ENCODE measurements at places on chromosomes 3 and 15.

DNA sequence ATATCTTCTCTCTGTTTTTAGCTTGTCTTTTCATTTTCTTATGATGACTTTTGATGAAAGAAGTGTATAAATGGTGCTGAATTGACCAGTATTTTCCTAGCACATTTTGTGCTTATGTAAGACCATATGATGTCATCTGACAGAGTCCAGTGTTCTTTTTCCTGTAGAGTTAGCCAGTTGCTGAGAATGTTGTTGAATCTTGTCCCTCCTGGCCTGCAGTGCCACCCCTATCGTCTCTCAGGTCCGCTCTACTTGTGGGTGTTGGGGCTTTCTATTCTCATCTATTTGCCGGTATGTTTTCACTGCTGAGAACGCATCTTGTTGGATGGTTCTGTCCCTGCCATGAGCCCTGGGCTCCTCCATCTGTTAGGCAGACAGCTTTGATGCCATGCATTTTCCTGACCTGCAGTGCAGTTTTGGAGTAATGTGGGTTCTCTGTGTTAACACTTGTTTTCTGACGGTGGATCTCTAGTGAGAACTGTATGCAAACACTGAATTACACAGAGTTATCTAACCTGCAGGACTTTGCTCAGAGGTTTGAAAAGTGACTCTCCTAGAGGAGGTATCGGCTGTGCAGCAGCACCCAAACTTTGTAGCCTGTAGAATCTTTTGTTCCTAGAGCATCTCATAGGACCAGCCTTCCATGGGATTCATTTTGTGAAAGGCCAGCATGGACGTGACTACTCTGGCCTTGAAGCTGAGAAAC is 44.6 kb downstream of the SLC6A20 start:
- no peak for DNase-seq

DNA sequence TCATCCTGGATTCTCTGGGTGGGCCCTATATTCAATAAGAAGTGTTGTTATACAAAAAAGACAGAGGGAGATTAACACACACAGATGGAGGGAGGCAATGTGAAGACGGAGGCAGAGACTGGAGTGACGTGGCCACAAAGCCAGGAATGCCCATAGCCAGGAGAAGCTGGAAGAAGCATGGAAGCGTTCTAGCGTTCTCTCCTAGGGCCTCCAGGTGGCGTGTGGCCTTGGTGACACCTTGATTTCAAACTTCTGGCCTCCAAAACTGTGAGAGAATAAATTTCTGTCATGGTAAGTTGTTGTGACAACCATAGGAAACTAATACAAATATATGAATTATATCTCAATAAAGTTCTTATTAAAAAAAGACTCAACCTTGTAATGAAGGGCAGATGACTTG is 21.3 kb downstream of the THBS1 start:
- DNase-seq, result no peak

GRCh38 chr3:73481888-73482287 is 142.9 kb downstream of the PDZRN3 start:
- DNase-seq, result no peak

DNA sequence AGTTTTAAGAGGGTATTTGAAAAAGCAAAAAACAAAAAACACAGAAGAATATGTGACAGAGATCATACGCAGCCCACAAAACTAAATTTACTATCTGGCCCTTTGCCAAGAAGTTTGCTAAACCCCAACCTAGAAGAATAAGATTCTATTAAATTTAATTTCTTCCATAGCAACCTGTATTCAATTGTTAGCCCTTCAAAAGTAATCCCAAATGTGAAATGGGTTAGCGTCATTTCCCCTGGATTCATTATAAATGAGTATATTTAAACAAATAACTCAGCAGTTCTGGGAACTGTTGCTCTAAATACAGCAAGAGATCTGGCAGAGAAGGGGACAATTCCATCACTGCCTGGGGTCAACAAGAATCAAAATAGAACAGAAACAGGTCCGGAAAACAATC is 56.8 kb downstream of the CERS3 start:
- no peak for DNase-seq

DNA sequence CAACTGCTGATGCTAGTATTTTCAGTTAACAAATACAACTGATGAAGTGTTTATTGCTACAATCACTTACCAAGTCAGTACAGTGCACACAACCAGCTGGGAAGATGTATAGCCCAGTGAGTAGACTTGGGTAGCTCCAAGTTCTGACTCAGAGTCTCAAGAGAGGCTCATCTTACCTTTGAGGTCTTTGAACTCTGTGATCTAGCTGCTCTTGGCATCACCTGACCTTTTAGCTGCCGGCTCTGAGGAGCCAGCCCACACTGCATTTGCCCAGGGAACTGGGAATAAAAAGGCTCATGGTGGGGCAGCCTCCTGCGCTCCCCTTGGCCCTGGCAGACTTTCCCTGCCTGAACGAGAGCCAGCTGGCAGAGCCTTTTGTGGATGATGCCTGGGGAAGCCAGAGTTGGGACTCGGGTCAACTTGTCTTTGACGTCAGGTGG is 82.6 kb downstream of the CEMIP start:
- no peak for DNase-seq

DNA sequence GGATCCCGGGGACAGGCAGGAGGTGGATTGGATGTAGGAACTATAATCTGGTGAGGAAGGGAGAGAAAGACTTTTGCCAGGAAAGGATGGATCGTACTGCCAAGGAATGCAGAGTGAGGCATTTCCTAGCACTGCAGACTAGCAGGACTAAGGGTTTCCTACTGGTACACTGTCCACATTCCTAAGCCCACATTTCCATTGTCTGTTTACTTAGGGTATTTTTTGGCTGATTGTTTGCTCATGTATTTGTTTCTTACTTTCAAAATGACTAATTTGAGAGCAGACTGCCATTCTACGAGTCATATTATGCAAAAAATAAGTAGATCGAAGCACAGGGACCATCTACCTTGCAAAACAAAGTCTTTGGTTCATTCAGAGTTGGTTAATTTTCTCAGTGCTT is 1029.5 kb upstream of the NR2F2 start:
- DNase-seq, result no peak

DNA sequence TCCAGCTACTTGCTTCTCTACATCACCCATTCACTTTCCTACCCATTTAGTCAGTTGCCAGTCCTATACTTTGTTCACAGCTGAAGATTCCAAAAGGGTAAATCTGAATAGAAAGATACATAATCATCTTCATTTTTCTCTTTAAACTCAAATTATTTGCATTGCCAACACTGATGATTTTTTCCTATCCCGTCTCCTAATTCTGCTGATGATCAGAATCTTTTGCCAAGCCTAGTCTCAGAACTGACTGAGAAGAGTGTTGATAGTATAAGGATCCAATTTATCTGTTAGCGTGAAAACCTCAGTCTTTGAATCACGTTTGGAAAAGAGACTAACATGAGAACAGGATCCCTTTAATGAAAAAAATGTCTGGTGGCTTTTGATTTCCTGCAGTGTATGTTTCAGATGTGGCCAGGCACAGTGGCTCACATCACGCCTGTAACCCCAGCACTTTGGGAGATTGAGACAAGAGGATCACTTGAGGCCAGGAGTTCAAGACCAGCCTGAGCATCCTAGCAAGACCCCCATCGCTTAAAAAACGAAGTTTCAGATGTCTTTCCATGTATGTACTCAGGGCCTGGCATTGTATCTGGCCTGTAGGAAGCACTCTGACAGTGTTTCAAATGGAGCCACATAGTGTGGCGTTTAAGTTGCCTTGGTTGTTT is 169.4 kb downstream of the KLHL25 start:
- no peak for DNase-seq

DNA sequence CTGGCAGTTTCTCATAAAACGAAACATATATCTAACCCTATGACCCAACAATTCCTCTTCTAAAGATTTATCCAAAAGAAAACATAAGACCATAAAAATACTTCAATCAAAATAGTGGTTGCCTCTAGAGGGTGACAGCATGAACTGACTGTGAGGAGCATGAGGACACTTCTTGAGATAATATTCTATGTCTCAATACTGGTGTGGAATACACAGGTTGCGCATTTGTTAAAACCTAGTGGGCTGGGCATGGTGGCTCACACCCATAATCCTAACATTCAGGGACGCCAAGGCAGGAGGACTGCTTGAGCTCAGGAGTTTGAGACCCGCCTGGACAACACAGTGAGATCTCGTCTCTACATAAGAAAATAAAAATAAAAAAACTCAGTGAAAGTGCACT is 57.3 kb downstream of the HERC1 start:
- no peak for DNase-seq

DNA sequence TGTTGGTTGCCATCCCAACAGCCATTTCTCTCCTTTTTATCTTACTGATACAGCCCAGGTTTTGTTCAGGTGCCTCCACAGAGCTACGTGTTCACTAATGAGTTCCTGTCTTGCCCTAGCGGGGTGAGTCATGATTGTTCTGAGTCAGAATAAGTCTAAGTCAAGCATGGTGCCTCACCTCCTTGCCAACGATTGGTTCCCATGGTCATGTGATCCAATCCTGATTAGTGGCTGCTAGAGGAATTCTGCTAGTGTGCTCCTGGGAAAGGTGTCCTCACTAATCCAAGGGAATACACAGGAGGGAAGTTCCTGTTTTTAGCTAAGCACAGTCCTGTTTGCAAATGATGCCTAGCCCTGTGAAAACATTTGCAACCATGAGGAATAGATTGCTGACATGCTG is 99.8 kb downstream of the NSUN3 start:
- peak; percentile 39 for DNase-seq

DNA sequence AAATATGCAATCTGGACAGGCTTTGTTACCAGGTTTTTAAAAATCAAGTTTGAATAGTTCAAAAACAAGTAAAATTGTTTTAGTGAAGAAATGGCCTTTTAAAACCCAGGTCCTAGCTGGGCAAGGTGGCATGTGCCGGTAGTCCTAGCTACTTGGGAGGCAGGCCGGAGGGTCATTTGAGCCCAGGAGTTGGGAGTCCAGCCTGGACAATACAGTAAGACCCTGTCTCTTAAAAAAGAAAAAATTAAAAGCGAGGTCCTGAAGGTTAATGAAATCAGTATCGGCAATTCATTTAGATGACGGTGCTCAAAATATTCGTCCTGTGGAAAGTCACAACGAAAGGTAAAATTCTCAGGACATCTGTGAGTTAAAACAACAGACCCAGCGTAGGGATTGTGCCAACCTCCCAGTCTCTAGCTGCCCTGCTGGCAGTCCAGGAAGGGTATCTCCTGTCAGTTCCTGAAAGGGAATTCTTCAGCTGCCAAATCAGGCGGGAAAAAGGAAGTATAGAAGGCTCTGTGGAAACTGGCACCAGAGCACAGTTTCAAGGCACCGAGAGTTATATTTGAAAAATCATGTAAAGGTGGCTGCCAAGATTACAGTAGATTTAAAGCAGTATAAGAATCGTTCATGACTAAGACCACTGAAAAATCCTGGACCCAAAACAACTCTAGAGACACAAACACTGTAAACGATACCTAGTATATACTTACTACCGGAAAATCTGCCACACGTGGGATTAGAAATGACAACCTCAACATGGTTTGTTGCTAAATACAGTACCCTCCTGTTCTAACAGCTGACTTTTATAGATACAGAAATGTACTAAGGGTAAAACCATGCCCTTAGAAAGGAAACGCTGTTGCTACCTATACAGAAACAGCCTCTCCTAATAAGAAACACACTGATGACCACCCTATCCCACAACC is 1.2 kb upstream of the ABHD17C start:
- no peak for DNase-seq

DNA sequence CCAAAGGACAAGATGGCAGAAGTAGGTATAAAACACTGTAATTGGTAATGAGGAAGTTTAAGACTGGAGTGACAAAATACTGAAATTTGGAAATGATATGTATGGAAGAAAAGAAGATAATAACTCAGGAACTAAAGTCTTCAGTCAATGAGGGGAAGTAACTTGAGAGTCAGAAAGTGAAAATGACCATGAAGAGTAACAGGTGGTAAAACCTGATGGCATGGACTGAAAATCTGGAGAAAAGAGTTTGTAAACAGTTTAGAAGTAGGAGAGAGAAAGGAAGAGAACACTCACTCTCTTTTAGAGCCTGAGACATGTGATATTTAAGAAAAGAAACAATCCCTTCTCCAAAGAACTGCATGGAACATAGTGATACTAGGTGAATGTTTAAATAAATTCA is 387.9 kb downstream of the PYDC2 start:
- DNase-seq, result no peak

DNA sequence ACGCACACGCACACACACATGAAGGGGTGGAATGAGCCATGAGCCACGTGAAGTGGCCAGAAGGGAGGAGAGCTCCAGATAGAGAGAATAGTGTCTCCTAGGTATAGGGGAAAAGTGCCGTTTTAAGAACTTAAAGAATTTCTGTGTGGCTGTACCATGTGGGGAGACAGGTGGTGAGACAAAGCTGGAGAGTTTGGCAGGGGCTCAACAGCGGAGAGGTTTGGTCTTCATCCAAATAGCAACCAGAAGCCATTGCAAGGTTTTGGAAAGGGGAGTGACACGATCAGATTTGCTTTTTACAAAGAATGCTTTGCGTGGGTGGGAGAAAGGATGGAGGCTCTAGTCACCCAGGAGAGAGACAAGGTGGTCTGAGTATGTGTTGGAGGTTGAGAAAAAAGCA is 146.0 kb downstream of the IL20RB start:
- no peak for DNase-seq

DNA sequence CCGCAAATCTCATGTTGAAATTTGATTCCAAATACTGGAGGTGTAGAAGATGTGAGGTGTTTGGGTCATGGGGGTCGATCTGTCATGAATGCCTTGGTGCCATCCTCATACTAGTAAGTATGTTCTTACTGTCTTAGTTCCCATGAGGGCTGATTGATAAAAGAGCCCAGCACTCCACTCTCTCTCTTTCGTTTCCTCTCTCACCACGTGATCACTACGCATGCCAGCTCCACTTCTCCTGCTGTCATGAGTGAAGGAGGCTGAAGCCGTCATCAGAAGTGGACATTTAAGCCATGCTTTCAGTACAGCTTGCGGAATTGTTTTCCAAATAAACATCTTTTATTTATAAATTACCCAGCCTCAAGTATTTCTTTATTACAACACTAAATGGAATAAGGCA is 6.1 kb downstream of the OR5H15 start:
- DNase-seq, result no peak

DNA sequence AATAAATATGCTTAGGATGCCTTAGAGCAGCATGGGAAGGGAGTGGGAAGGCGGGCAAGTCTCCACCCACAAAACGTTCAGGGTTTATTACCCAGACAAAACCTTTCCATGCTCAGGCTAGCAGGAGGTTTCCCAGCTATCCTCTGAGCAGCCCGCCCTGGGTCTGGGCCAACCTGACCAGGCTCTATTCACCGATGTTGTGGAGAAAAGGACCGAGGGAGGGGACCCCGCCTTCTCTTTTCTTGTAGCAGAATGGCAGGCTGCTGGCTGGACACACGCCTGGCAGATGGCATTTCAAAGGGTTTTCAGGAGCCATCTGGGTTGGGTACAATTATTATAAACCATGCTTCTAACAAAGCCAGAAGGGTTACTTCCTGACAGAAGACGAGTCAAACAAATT is 540.9 kb downstream of the MAGI1 start:
- no peak for DNase-seq

GRCh38 chr15:92102395-92102755 is 248.9 kb downstream of the SLCO3A1 start:
- DNase-seq, result no peak

GRCh38 chr3:45729614-45730013 is 40.4 kb downstream of the SACM1L start:
- no peak for DNase-seq

GRCh38 chr3:171459137-171459941 is 866 bp downstream of the TNIK start:
- DNase-seq, result peak; percentile 45

All from LoVo (cell line).